T follicular helper cell (primary cell): ENCODE measurements at places on chromosomes 3 and 15.

- no peak for DNase-seq
Observed at GRCh38 chr3:46736006-46736872, 18.6 kb upstream of the PRSS50 start.

GRCh38 chr3:135349254-135349948, 554.3 kb downstream of the EPHB1 start:
- no peak for DNase-seq

- no peak for DNase-seq
Observed at GRCh38 chr3:197499427-197499826, 56.3 kb downstream of the BDH1 start.

DNA sequence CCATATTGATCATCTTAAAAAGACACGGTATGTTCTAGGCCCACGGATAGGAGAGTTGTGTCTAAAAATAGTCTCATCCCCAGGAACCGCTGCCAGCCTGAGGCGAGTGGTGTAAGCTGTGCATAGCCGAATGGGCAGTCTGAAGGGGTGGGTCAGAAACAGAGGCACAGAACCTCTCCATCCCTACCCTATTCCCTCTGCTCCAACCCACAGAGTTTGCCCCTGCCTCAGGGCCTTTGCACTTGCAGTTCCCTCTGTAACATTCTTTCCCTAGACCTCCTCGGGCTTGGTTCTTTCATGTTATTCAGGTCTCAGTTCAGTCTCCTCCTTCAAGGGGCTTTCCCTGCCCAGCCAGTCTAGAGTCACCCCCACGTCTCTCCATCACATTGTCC, 4.8 kb downstream of the SCN5A start:
- DNase-seq, result no peak

GRCh38 chr3:185978516-185978915, 40.7 kb upstream of the TRA2B start:
- DNase-seq, result no peak

DNA sequence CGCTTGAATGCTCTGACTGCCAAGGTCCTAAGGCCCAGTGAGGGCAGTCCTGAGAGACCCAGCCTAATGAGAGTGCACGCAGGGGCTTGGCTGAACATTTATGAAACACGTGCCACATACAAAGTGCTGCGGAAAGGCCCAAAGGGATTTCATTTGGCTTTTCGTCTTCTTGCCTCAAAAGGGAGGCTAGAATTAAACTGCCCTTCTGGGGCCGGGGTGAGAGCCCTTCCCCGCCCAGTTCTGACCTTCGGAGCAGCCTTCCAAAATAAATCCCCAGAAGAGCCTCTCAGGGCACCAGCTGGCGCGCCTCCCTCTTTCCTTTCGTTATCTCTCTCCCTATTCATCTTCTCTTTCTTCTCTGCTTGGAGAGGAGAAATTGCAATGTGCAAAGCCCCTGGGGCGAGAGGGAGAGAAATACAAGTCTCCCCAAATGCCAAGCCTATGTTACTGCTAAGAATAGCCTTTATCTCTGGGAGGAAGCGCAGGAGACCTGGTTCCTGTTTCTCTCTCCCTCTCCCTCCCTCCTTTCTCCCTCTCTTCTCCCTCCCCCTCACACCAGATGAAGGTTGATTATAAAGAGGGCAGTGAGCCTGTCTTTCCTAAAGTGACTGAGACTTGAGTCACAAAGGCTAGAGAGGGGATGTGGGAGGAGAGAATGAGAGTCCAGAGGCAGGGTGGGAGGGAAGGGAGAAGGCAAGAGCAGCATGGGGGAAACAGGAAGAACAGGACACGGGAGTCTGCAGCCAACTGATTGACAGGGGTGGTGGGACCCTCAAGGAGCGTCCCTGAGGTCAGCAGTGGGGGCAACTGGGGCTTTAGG, 36.7 kb upstream of the NDUFB4 start:
- no peak for DNase-seq

GRCh38 chr15:80036071-80036470, 23.4 kb upstream of the ZFAND6 start:
- DNase-seq, result no peak

DNA sequence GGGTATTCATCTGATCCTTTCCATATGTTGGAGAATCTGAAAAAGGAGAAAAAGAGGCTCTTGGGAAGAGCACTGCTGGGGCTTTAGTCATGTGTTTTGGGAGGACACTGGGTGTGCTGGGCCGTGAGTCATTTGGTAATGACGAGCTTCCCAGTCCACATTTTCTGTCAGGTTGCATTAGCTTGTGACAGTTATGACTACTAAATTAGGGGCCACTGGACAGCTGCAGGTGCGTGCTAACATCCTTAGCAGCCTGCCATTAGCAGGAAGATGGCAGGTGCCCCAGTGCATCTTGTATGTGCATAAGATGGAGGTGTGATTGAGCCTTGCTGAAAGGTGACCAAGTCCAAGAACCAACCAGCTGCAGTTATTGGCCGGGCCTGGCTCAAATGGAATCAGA, 242.4 kb downstream of the RYR3 start:
- no peak for DNase-seq

DNA sequence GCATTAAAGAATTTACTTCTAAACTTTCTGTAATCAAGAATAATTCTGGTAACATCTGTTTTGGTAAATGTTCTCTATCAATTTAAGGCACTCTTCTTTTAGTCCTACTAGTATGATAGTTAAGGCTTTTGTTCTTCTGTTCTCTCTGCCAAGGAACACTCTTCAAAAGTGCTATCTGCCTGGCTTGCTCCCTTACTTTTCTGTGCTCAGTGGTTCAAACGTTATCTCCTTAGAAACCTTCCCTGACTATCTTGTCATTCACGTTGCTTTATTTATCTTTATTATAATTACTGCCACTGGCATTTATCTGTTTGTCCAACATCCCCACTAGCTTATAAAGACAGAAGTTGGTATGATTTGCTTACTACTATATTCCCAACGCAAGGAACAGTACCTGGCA, 59.2 kb downstream of the RFX7 start:
- no peak for DNase-seq

- DNase-seq, result no peak
Observed at GRCh38 chr3:29639578-29640290, 358.9 kb downstream of the RBMS3 start.

GRCh38 chr15:66646308-66646707, 55.7 kb upstream of the SMAD6 start:
- DNase-seq, result no peak

GRCh38 chr3:72791161-72791560, 57.1 kb downstream of the SHQ1 start:
- DNase-seq, result no peak

DNA sequence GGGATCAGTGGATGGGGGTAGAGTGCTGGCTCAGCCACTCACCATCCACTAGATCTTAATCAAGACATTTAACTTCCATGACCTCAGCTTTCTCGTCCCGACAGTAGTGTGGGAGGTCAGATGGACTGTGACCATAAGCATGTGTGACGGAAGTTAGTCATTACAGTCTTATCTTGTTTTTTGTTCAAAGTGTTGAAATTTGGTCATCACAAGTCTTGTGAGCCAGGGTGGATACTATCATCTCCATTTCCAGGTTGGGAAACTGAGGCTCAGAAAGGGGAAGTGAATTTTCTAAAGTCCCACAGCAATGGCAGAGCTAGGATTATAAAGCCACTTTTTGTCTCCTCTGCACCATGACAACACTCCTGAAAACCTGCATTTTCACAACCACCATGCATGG, 32.0 kb upstream of the ITGA11 start:
- DNase-seq, result no peak

DNA sequence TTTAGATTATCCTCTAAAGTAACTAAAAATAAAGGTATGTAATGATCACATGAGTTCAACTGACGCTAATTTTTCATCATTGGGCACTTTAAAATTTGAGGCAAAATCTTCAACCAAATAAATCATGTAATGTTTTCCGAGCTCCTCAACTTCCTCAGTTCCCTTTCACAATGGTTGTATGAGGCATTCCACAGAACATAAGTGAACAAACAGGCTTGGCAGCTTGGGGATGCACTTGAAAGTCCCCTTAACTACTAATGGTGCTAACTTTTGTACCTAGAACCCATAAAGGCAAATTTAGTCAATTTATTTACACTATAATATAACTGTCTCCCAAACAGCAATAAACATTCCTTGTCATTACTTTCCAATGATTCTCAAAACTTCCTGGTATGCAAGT, 1137.9 kb downstream of the ROBO2 start:
- no peak for DNase-seq

DNA sequence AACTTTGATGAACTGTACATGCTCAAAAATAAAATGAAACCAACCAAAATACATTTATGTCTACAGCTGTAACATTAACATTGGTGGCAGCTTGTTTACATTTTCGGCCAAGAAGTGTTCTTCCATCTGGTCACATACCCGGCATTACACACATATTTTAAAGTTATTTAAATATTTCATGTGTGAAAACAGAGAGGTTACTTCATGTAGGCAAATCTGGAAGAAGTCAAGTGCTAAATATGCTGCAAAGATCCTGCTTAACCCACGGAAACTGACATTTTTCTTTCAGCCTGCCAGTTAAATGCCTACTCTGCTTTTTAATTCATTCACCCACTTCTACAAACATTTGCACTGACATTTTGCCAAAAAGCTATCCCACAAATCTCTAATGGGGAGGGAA, 69.7 kb downstream of the MB21D2 start:
- no peak for DNase-seq

- no peak for DNase-seq
Observed at GRCh38 chr3:111763968-111764367, 95.1 kb upstream of the PHLDB2 start.

DNA sequence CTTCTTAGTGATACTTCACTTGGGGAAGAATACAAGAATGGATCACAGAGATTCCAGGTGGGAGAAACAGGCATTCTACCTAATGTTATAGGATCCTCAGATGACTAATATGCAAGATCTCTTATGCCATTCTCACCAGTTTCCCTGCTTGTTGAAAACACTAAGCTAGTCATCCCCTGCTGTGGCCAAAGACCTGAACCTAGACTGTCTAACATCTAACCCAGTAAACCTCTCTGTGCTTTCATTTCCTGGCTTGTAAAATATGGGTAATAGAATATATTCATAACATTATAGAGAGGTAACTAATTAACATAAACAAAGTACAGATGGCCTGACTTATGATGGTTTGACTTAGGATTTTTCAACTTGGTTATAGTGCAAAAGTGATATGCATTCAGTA, 776.3 kb downstream of the TUSC7 start:
- no peak for DNase-seq

DNA sequence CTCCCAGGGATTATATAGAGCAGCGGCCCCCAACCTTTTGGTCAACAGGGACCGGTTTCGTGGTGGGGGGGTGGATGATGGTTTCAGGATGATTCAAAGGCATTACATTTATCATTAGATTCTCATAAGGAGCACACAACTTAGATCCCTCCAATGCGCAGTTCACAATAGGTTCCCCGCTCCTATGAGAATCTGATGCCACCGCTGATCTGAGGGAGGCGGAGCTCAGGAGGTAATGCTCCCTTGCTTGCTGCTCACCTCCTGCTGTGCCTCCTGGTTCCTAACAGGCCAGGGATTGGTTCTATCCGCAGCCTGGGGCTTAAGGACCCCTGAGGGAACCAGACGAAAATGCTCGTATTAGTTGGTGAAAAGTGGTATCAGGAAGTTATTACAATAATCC, 1.3 kb upstream of the HACD2 start:
- DNase-seq, result no peak
